ENCODE measurements at places on chromosomes 3 and 15.

DNA sequence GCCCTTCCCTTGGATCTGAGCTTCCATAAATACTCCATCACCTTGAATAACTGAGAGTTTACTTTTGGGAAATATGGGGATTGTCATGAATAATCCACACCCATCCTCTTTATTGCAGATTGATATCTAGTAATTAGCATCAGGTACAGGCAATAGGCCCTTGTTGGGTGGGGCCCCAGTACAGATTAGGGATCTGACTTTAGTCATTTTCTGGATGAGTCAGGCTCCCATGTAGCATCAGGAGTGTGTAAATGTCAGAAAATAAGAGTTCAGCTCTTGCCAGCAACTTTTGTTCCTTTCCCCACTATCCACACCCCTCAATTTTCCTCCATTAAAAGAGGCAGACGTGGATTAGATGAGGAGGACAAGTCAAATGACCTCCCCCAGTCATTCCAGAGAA lies 17.7 kb upstream of the SNRK start:
- no peak for DNase-seq

DNA sequence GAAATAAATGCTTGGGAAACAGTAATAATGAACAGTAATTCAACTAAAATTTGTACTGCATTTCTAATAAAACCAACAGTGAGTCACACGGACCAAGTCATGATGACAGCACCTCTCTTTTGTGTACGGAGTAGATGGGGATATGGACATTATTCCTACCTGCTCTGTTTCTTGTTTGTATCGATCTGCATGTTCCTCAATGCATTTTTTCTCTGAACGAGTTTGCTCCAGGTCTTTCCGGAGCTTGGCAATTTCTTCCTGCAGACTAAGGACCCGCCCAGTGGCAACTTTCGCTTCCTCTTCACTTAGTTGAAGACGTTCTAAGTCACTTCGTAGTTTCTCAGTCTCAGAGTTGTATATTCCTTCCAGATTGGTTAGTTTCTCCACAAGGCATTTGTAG lies 74.4 kb upstream of the MYO5C start:
- DNase-seq = no peak

GRCh38 chr15:86915811-86916331 lies 836.2 kb downstream of the AGBL1 start:
- no peak for DNase-seq

GRCh38 chr3:76514836-76515235 lies 525.1 kb upstream of the ROBO2 start:
- no peak for DNase-seq

DNA sequence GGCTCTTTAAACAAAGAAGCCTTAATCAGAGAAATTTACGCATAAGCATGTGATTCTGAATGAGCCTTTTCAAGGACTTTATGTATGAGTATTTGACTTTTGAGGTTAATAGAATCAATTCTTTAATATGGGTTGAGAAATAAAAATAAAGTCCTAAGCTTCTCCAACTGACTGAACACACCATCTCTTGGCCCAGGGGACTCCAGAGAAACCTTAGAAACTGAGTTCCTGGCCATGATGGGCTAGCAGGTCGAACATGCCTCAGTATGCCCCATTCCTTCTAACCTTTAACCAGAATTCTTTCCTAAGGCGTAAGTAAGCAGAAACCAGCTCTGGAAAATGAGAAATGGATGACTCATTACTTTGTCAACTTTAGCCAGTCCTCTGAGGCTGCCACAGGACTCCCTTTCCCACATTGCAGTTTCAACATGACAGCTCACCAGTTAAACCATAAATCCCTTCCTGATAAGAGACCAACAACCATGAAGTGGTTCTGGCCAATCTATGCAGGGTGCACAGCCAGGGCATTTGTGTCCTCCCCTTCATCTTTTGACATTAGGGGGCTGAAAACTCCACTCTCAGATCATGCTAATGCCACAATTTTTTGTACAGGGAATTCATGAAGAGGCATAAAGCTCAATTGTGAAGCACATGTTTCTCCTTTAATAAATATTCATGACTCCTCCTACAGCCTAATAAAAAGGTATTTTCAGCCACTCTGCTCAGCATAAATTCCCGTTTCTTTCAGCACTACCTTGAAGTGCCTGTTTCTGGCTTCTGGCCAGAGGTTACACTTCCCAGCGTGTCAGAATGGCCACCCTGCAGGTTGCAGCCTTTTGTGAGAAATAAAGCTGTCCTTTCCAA lies 33.3 kb downstream of the TM4SF18 start:
- no peak for DNase-seq

GRCh38 chr15:82567661-82568060 lies 27.4 kb upstream of the RPS17 start:
- no peak for DNase-seq

Measured in NCI-H187 (cell line).